ENCODE measurements at places on chromosomes 13 and 19.
A peak's percentile ranks its signal among the peaks of the same experiment; 100 is the strongest.

GRCh38 chr13:30318026-30318425 is 10.7 kb upstream of the KATNAL1 start:
- no peak for DNase-seq

- DNase-seq: no peak
Observed at GRCh38 chr13:44068737-44069136, 189.0 kb downstream of the LACC1 start.

GRCh38 chr13:109999659-110000533 is 213.5 kb upstream of the IRS2 start:
- peak; percentile 8 for DNase-seq

DNA sequence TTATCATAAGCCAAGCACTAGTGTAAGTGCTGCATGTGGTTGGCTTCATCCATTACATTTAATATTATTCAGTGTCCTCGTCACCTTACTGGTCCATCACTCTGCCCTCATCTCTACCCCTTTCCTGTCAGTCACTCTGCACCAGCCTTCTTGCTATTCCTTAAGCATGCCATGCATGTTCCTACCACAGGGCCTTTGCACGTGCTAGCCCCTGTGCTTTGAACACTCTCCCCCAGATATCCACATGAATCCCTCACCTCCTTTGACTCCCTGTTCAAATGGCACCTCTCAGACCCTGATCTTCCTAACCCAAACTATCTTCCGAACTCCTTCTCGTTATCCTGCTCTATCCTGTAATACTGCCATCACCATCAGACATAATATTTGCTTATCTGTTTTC is 3.2 kb upstream of the RELB start:
- DNase-seq: no peak

DNA sequence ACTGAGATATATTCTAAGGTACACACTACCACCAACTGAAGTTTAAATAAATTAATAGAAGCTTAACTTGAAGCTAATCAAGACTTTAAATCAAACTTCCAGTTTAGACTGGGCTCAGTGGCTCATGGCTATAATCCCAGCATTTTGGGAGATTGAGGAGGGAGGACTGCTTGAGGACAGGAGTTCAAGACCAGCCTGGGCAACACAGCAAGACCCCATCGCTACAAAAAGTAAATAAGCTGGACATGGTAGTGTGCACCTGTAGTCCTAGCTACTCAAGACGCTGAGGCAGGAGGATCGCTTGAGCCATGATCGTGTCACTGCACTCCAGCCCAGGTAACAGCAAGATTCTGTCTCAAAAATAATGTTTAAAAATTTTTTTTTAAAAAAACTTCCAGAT is 8.6 kb downstream of the KPNA3 start:
- DNase-seq: no peak

GRCh38 chr13:73849292-73849691 is 284.9 kb downstream of the KLF12 start:
- DNase-seq: no peak

GRCh38 chr19:32537580-32537979 is 43.4 kb upstream of the PDCD5 start:
- no peak for DNase-seq

DNA sequence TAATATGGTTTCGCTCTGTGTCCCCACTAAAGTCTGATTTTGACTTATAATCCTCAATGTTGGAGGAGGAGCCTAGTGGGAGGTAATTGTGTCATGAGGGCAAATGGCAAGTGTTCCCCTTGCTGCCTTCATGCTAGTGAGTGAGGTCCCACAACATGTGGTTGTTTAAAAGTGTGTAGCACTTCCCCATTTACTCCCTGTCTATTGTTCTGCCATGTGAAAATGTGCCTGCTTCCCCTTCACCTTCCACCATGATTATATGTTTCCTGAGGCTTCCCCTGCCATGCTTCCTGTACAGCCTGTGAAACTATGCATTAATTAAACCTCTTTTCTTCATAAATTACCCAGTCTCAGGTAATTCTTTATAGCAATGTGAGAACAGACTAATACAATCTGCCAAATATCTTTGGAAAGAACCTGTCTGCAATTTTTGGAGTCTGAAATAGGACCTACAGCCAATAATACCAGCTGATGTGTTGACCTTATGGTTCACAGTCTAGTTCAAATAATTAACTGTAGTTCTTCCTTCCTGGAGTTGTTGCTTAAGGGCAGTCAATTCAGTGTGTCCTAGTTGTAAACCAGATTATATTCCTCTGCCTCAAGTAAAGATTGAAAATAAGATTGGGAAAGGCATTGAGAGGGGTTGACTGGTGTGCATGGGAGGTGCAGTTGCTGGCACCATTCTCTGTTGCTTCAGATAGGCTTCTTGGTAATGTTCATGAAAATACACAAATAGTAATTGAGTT is 1442.9 kb downstream of the SLITRK1 start:
- no peak for DNase-seq

DNA sequence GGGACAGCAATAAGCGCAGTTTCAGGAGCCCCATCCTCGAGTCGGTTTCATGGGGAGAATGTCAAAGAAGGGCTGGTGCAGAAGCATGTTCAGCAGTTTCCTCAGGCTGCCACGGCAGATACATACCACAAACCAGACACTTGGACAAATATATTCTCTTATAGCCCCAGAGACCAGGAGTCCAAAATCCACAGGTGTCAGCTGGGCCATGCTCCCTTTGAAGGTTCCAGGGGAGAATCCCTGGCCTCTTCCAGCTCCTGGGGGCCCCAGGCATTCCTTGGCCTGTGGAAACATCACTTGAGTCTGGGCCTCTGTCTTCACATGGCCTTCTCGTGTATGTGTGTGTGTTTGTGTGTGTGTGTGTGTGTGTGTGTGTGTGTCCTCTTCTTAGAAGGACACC is 164.1 kb downstream of the UQCRFS1 start:
- DNase-seq: no peak

All from umbilical cord (tissue), 2 donors.